ENCODE measurements at places on chromosomes 6 and 20.
A peak's percentile ranks its signal among the peaks of the same experiment; 100 is the strongest.

DNA sequence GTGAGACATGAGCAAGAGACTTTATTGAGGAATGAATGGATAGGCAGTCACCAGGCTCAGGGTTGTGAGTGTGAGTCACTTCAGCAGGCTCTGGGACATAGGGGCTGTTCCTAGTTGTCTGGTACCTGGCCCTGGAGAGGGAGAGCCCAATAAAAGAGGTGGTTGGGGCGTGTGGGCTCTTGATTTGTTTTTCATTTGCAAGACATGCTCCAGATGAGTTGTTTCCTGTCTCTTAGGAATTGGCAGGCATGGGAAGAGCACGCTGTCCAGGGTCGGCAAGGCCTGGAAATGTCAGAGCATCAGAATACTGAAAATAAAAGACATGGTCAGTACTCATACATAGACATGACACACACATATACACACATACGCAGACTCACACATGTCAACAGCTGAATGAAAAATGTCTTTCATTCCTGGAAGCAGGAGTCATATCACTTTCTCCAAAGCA, 166.3 kb upstream of the SULF2 start:
- H3K36me3 ChIP-seq = no peaks in the 10 kb centered on the region
- no peaks in the 10 kb centered on the region for H3K27me3 ChIP-seq

DNA sequence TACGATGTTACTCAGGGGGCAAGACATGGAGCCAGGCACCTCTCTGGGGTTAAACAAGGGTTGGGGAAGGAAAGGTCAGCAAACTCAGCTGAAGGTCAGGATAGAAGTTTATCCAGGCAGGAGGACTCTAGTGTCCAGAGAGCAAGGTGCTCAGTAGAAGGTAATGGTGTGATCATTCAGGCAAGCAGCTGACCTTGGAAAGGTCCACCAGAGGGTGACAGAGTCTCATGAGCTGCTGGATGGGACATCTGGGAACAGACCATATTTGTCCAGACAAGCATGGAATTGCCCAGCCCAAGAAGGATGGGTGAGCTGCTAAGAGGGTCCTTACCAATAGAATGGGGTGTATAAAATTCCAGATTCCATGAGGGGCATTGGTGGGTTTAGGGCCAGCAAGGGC, 89.5 kb downstream of the MAP3K7 start:
- peaks cover 68% of the 10 kb centered on the region for H3K4me1 ChIP-seq
- peak overlapping the region; percentile 65 for H3K27ac ChIP-seq
- H3K27me3 ChIP-seq = no peaks in the 10 kb centered on the region
- DNase-seq = no peak
- H3K36me3 ChIP-seq = peaks cover 4% of the 10 kb centered on the region
- no peak overlapping the region for H3K4me3 ChIP-seq

GRCh38 chr20:18256440-18257090, 31.8 kb upstream of the ZNF133 start:
- no peaks in the 10 kb centered on the region for H3K27me3 ChIP-seq
- no peaks in the 10 kb centered on the region for H3K4me1 ChIP-seq
- DNase-seq = no peak
- no peak overlapping the region for H3K4me3 ChIP-seq

DNA sequence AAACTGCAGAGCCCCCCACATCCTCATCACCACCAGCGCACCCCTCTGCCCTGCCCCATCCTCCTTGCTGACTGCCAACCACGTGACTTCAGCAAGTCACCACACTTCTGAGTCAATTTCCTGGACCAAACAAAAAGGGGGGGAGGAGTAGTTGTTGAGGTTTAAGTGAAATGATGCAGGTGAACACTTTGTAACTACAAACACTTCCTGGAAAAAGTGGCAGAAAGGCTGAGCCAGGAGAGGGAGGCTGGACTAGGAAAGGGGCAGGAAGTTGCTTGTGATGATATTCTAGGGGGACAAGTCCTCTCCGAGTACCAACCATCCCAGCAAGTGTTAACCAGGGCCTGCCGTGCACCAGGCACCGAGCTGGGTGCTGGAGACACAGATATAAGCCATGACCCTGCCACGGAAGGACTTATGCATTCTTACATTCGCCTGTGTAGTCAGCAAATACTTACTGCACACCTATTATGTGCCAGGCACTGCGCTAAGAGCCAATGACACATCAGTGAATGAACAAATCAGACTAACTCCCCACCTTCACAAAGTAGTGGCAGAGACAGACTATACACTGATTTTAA, 67.3 kb downstream of the PREX1 start:
- no peak overlapping the region for H3K4me3 ChIP-seq
- peaks cover 12% of the 10 kb centered on the region for H3K36me3 ChIP-seq
- H3K27me3 ChIP-seq = no peaks in the 10 kb centered on the region
- DNase-seq = no peak

- H3K27me3 ChIP-seq = no peaks in the 10 kb centered on the region
- no peak overlapping the region for H3K27ac ChIP-seq
- H3K4me1 ChIP-seq = peaks cover 6% of the 10 kb centered on the region
- H3K4me3 ChIP-seq = no peak overlapping the region
Measured at GRCh38 chr20:63350196-63350595, 11.0 kb downstream of the CHRNA4 start.

- peaks cover 32% of the 10 kb centered on the region for H3K4me1 ChIP-seq
- DNase-seq = peak; percentile 73
- no peaks in the 10 kb centered on the region for H3K36me3 ChIP-seq
- no peak overlapping the region for H3K27ac ChIP-seq
Measured at GRCh38 chr6:90478278-90478677, 108.6 kb downstream of the MAP3K7 start.

DNA sequence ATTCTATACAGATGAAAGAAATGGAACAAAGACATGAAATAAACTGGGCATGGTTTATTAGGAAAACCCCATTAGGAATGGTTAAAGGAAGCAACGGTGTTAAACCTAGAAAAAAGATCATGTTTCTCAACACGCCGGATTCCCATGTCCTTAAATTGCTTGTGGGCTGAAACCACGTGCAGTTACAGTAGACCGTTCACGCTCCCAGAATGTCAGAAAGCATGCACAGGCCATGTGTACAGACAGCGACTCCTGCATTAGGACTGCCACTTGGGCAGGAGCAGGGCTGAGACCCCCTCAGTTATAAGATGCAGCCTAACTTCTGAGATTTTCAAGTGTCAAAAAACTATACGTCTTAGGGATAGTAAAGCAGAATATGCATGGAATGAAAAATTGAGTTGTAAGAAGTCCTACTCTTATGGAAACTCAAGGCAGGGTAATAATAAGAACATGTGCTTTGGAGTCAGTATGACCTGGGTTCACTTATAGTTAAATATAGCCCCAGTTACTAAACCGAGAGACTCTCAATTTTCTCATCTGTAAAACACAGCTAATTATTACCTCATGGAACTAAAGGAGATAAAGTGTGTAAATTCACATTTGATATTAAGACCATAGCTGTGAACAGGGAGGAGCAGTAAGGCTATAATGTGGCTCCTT, 174.0 kb upstream of the UST start:
- no peak for DNase-seq
- peaks cover 11% of the 10 kb centered on the region for H3K4me1 ChIP-seq
- no peaks in the 10 kb centered on the region for H3K36me3 ChIP-seq
- H3K27ac ChIP-seq = no peak overlapping the region
- H3K27me3 ChIP-seq = no peaks in the 10 kb centered on the region
- H3K4me3 ChIP-seq = no peak overlapping the region

- H3K27ac ChIP-seq = no peak within 1 kb of the TSS
- no peaks in the 10 kb centered on the region for H3K4me1 ChIP-seq
- no peak within 1 kb of the TSS for H3K4me3 ChIP-seq
- no peaks in the 10 kb centered on the region for H3K36me3 ChIP-seq
Measured at GRCh38 chr20:17699931-17700351, at the start of gene BANF2. Gene BANF2, plus strand, starts transcription at chr20:17699966. Its CDS starts 25,060 bp downstream, at chr20:17725026.

GRCh38 chr6:22716721-22717120, 147.4 kb downstream of the HDGFL1 start:
- H3K36me3 ChIP-seq = no peaks in the 10 kb centered on the region
- H3K27ac ChIP-seq = no peak overlapping the region
- DNase-seq = no peak
- peaks cover 20% of the 10 kb centered on the region for H3K4me1 ChIP-seq

DNA sequence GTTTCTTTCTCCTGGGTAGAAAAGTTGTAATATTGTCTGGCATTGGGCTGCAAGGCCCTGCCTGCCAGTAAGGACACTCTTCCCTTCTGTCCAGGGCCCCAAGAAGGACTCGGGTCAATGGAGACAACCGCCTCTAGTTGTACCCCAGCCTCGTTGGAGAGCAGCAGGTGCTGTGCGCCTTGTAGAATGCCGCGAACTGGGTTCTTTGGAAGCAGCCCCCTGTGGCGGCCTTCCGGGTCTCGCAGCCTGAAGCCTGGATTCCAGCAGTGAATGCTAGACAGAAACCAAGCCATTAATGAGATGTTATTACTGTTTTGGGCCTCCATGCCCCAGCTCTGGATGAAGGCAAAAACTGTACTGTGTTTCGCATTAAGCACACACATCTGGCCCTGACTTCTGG, 37.0 kb downstream of the PLCG1 start:
- no peak for DNase-seq
- no peaks in the 10 kb centered on the region for H3K27me3 ChIP-seq
- H3K36me3 ChIP-seq = peaks cover 61% of the 10 kb centered on the region
- H3K27ac ChIP-seq = no peak overlapping the region
- H3K4me1 ChIP-seq = peaks cover 13% of the 10 kb centered on the region

DNA sequence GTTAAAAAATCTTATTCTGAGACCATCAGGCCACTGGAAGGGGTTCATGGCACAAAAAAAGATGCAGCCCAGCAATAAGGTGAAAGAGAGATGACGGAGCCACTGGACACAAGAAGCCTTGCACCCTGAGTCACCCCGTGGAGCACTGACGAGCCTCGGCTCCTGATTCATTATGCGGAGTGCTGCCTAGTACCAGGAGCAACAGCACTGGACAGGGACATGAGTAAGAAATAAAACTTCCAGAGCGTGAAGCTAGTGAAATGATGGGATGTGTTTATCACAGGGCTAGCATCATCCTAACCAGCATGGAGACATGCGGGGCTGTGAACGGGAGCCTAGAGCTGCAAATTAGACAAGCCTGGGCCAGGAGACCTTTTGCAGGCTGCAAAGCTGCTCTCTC, 53.3 kb downstream of the RNASET2 start:
- no peak for DNase-seq
- no peak overlapping the region for H3K4me3 ChIP-seq
- no peaks in the 10 kb centered on the region for H3K27me3 ChIP-seq
- no peaks in the 10 kb centered on the region for H3K36me3 ChIP-seq

- peak; percentile 64 for DNase-seq
- no peaks in the 10 kb centered on the region for H3K36me3 ChIP-seq
- peaks cover 11% of the 10 kb centered on the region for H3K4me1 ChIP-seq
- H3K27ac ChIP-seq = no peak within 1 kb of the TSS
- H3K4me3 ChIP-seq = peak within 1 kb of the TSS; percentile 85
Measured at GRCh38 chr6:144149894-144150709, at the start of gene STX11. Gene STX11, plus strand, starts transcription at chr6:144150517. Its CDS starts 36,111 bp downstream, at chr6:144186628.

GRCh38 chr6:166293731-166294584, 14.2 kb downstream of the PRR18 start:
- H3K4me3 ChIP-seq = no peak overlapping the region
- H3K36me3 ChIP-seq = peaks cover 14% of the 10 kb centered on the region
- no peak overlapping the region for H3K27ac ChIP-seq
- H3K27me3 ChIP-seq = peaks cover 10% of the 10 kb centered on the region
- H3K4me1 ChIP-seq = no peaks in the 10 kb centered on the region

DNA sequence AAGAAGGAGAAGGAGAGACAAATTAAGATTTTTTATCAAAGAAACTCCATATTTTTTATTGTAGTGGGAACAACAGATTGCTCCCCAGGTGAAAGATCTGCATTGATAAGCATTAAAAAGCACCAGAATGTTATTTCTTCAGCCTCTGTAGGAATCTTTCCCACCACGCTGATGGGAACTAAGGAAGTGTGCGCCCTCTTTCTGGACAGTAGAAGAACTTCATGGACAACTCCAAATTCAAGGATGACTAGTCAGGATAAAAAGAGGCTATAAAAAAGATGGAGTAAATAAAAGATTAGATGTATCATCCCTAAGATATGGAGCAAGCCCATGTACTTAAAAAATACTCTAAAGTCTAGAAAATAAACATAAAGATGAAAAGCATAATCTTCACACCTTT, 45.8 kb upstream of the PAK5 start:
- no peaks in the 10 kb centered on the region for H3K27me3 ChIP-seq
- H3K4me3 ChIP-seq = no peak overlapping the region
- DNase-seq = no peak
- no peaks in the 10 kb centered on the region for H3K36me3 ChIP-seq
- H3K4me1 ChIP-seq = peaks cover 6% of the 10 kb centered on the region
- H3K27ac ChIP-seq = no peak overlapping the region

DNA sequence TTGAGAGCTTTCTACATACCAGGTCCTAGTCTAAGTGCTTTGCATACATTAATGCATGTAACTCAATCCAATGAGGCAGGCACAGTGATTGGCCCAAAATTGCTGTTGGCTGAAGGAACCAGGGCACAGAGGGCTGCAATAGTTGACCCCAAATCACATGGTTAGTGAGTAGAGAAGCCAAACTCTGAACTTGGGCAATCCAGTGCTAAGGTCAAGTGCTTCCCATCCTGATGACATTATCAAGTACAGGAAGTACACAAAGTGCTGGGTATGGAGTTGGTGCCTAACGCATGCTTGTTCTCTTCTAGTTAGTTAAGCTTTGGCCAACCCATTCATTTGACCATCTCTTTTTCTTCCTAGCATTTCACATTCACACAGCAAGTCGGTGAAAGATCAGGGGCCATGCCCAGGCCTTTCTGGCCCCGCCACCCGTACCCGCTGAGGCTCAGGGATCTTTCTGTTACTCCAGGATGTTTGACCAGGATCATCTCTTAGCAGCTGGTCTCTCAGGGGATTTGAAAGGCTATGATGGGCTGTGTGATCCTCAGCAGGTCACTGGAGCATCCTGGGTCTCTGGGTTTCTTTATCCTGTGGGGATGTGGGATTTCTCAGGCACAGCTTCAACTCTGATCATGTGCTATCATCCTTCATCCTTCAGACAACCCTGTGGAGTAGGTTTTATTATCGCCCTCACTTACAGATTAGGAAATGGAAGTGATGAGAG, 7.0 kb downstream of the KCNB1 start:
- no peak for DNase-seq
- no peaks in the 10 kb centered on the region for H3K36me3 ChIP-seq
- H3K27me3 ChIP-seq = peaks cover 3% of the 10 kb centered on the region
- H3K4me3 ChIP-seq = no peak overlapping the region

GRCh38 chr6:111462770-111463391, 20.1 kb downstream of the REV3L start:
- H3K36me3 ChIP-seq = peaks cover 9% of the 10 kb centered on the region
- no peak overlapping the region for H3K4me3 ChIP-seq
- no peak for DNase-seq

GRCh38 chr6:52089758-52090348, 2.4 kb upstream of the PKHD1 start:
- H3K4me1 ChIP-seq = peaks cover 8% of the 10 kb centered on the region
- H3K27ac ChIP-seq = no peak overlapping the region
- no peak overlapping the region for H3K4me3 ChIP-seq

DNA sequence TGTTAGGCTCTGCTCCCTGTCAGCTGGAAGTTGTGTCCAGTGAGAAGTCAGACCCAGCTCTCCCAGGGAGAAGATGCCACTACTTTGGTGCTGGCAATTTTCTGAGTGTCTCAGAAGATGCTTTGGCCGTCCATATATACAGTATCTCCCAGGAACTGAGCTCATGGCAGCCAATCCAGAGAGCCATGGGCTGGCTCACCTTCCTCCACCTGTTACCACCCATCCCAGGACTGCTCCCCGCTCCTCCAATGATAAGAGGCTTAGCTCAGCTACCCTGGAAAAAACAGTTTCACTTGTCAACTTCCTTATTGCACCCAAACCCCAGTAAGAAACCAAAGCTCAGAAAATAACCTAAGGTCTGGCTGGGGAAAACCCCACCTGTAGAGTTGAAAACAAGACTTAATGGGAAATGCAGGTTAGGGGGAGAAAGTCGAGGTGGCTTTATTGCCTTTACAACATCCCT, at the start of gene BNIP5:
BNIP5 (minus strand) TSS at position 110 of the 463 bp plus-strand sequence. CDS start 6,198 bp downstream, outside the sequence.
- peaks cover 18% of the 10 kb centered on the region for H3K27me3 ChIP-seq
- peaks cover 19% of the 10 kb centered on the region for H3K4me1 ChIP-seq
- no peak within 1 kb of the TSS for H3K4me3 ChIP-seq
- DNase-seq = no peak
- H3K27ac ChIP-seq = no peak within 1 kb of the TSS

All from WTC11 (cell line).